ENCODE measurements at places on chromosomes 5 and 9. TPM values are rescaled to one million over a fixed set of nuclear protein-coding genes. Genes with fewer than 3 reads are reported as not detected.

The SPATA31D4 gene
- total RNA-seq = not detected

The FOXD4L5 gene
- not detected for total RNA-seq

The LHFPL2 gene
- total RNA-seq = 72.6 TPM

The INSL4 gene
- total RNA-seq = 16.7 TPM

The ST8SIA4 gene
- total RNA-seq = 0.58 TPM

The SLC45A2 gene
- total RNA-seq = not detected

The DPYSL3 gene
- 22.2 TPM for total RNA-seq

The PDE4D gene
- total RNA-seq = 38.7 TPM

The MTAP gene
- 22.6 TPM for total RNA-seq

The RABL6 gene
- 77.6 TPM for total RNA-seq

The RAPGEF1 gene
- 53.6 TPM for total RNA-seq

The STKLD1 gene
- 0.68 TPM for total RNA-seq

The CCDC171 gene
- total RNA-seq = 0.26 TPM

The SCGB3A2 gene
- not detected for total RNA-seq

The TMEFF1 gene
- total RNA-seq = 1.3 TPM

The WNT8A gene
- not detected for total RNA-seq

Measured in A549 treated with GW870086 at 1 μM for 4 hours (cell line).